ENCODE measurements at places on chromosomes 16 and 17.

DNA sequence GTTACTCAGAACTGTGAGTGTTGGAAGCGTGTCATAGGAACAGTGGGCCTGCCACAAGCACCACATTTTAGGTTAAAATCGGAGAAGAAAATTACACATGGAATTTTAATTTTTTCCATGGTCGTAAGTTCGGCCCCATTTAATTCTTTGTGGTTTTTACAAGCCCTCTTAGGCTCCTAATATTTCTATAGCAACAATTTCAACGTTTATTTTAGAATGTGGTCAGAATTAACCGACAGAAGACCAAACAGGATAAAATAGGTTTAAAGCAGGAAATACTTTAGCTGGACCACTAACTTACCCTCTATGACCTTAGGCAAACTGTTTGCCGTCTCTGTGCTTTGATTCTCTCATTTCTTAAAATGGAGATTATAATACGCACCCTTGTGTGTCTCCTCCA is 69.9 kb downstream of the FTO start:
- no peak for DNase-seq

DNA sequence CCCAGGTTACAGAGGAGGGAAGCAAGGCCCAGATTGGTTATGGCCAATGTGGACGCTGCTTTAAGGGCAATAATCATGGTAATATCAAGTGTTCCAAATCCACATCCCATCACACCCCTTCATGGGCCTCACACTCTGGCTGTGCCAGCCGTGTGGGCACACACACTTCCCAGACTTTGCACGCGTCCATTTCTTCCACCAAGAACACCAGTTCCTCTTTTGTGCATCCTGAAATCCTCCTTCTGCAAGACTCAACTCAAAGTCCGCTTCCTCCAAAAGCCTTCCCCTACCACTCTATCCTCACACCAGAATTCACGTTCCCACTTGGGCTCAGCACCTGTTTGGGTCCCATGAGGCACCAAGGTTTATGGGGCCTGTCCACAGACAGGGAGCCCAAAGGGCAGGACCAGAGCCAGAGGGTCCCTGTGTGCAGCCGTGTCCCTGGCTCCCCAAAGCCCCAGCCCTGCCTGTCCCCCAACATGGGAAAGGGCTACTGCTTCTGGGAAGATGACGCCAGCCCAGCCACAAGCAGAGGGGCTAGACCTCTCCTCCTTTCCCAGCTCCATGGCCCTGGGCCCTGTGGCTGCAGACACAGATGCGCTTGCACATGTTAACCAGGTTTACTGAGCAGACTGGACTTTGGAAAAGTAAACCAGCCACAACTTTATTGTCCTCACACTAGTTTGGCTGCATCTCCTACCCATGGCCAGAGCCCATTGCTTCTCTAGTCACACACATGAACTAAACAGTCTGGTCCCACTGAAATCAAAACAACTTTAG is 20.3 kb downstream of the SPNS3 start:
- no peak for DNase-seq

- no peak for DNase-seq
These were observed 150.2 kb downstream of the KCNJ2 start for GRCh38 chr17:70319516-70319915.

DNA sequence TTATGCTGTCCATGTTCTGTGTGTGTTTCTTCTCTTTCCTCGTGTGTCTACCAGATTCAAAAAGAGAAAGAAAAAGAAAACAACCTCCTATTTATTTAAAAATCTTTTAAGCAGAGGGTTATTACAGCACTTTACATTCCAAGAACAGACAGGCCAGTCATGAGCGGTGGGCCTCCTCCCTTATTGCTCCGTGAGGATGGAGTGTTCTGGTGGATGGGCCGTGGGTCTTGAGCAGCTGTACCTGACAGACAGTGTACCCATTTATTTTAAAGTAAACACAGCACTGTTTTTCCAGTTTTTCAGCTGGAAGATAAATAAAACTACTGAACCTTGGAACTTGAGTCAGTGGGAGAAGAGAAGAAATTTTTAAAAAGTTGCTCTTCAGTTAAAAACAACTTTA is 52.4 kb downstream of the WWP2 start:
- no peak for DNase-seq

DNA sequence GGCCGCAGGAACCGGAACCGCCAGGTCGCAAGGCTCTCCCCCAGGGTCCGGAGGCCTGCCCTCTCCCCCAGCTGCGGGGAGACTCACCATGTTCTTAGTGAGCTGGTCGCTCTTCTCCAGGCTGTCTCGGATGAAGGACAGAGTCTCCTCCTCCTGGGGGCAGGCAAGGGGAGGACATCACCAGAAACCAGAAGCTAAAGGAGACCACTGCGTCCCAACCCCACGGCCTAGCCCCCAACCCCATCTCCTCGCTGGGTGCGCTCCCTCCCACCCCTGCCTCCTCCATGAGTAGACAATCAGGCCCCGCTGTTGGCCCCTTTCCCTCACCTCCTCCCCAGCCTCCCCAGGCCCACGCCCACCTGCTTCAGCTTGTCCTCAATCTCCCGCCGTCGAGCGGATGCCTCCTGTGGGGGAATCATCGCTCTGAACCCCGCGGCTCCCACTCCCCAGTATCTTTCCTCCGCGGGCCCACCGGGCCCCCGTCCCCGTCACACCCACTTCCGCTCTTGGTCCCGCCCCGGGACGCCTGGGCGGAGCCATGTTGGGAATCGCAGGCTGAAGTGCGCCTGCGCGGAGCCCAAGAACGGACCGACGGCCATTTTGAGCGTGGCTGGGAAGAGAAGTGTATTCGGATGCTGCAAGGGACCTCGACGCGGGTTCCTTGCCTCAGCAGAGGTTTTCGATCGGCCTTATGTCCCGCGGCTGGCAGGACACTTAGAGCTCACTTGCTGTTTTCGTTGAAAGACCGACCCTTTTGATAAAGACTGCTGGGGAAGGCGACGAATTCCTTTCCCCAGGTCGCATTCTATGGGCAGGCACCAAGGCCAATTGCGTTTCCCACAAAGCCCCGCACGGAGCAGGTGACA is at the start of gene EXOC7:
Gene EXOC7, minus strand, starts transcription at position 514 of the 866 bp plus-strand sequence. Its CDS starts 95 bp downstream, at position 419.
- DNase-seq: peak; percentile 84

DNA sequence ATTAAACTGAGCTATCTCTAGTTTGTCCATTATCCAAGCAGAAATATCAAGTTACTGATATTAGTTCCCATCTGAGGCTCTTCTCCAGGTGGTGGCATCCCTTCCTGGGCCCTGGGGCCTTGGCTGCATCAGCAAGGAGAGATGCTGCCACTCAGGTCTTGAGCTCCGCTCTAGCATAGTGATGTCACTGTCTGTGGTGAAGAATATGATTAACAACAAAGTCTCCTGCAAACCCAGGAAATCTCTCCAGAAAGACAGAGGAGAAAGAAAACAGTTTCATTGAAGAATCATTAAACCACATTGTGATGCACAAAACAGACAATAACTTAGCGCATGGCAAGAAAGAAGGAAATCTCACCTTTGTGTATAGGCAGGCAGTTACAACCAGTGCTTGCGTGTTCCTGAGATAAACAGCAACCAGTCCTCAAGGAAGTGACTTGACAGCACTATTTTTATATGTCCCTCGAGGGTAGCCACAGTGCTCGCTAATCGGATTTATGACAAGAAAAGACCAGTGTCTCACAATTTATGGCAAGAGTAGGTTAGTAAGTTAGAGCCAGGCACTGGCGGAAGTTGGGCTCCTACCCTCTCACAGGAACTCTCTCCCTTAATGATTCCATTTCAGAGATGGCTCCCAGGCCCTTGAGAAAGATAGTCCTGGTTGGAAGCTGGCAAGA is 151.1 kb downstream of the AHSP start:
- no peak for DNase-seq

- DNase-seq: no peak
These were observed at the start of gene FBXO39 for GRCh38 chr17:6775871-6776405. FBXO39 (plus strand) TSS chr17:6776215; CDS start chr17:6779869, 3,654 bp downstream.

DNA sequence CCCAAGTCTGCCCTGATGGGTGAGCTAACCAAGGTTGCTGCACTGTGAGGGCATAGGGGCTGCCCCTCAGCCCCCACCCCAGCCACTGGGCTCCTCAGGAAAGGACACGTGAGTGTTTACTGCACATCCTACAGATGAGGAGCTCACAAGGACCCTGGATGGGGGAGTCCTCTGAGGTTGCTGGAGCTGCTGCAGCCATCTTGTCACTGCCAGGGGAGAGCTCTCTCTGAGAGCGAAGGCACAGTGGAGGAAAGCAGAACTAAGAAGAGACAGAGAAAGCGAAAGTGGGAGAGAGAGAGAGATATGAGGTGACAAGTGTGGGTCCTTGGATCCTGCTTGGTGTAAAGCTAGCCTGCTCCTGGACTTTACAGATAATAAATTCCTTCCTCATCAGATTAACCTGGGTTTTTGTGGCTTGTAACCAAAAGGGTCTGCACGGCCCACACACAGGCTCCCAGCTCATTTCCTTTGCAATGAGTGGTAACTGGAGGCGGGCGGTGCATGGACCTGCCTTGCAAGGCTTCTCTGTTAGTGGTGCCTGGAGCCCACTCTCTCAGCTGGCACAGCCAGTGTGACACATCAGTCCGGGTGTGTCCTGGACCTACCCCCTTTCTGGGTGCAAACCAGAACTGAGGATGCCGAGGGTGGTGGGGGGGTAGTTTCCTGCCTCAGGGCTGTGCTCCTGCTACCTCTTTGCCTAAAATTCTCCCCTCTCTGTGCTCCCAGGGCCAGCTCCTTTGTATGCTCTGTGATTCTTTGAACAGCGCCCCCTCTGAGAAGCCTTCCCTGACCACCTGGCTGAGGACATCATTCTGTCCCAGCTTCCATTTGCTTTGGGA is 14.2 kb downstream of the SNX20 start:
- no peak for DNase-seq

DNA sequence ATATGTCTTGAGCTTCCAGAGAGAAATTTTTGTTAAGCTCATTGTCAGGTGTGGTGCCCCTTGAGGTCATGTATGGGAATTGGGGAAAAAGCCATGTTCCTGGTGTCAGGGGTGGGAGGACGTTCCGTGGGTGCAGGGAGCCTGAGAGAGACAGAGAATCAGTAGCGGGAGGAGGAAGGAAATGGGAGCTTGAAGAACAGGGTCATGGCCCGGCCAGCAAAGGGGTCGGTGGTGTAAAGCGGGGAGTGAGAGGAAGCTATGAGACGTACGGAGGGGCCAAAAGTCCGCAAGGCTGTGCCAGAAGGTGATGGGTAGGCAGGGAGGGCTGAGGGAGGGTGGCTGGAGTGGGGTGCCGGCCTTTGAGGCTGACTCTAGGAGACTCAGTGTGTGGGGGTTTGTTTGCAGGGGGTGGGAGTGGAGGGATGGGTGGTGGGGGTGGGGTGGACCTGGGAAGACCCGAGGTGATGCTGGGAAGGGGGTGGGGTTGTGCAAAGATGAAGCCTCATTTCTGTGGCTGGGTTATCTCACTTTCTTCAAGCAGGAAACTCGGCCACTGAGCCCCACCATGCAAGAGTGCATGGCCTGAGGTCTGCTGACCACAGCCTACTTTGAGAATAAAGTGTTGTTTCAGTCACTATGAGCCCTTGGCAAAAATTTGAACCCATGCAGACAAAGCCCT is 63.6 kb downstream of the PLCG2 start:
- DNase-seq: no peak

GRCh38 chr17:80035687-80035936 is at the start of gene TBC1D16:
TBC1D16 (minus strand) TSS chr17:80035872; CDS start chr17:80013547, 22,325 bp downstream.
- DNase-seq: no peak

- no peak for DNase-seq
These were observed 1.2 kb downstream of the CYBC1 start for GRCh38 chr17:82449131-82449882.

GRCh38 chr16:79401157-79401556 is 199.4 kb downstream of the MAF start:
- no peak for DNase-seq

DNA sequence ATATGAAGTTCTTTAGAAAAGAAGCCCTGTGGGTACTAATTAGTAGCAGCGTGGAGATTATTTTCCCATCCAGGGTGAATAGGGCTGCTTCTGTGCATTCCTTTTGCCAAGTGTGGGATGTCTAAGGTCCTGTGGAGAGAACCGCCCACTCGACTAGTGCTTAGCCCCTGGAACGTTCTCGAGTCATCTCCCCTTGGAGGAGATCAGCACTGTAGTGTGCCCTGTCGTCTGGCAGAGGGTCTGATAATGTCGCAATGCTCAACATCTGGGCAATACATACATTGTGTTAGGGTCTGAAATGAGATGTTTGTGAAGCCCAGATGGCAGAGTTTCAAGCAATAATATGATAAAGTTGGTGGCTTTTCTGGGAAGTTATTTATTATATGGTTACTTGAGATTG is 64.8 kb downstream of the SPECC1 start:
- DNase-seq: no peak

DNA sequence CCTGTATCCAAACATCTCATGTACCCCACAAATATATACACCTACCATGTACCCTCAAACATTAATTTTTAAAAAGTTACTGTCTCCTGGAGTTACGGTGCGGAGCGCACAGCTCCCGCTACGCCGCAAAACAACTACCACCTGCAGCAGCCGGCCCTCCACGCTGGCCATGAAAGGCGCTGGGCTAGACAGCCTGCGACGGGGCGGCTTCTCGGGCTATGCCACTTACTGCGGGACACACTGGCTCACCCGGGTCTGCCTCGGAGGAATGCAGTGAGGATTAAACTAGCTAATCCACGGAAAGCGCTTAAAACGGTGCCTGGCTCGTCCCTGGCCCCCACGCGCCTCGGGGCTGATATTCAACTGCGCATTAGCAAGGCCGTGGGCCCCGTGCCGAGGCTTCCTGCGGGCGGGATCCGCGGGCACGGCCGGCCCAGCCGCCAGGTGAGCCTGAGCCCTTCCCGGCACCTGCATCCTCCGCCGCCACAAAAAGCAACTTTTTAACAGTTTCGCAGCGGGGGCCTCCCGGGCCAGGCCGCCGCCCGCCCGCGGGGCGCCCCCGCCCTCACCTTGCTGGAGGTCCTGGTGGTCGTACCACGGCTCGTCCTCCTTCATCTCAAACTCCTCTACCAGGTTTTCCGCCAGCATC is 633 bp downstream of the CDR2 start:
- peak; percentile 10 for DNase-seq

DNA sequence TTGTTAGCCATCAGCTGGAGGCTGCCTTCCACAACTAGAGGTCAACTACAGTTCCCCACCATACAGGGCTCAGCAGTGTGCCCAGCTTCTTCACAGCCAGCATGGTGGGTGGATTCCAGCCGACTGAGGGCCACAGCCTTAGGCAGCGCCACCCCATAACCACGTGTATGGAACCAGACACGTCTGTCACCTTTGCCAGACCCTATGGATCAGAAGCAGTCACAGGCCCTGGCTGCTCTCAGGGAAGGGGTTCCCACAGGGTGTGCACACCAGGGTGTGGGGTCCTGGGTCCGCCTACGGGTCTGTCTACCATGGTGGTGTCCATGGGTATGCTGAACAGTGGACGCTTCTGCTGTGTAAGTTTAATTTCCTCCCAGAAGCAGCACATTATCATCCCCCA is 265.0 kb upstream of the FOXF1 start:
- DNase-seq: no peak
